ENCODE measurements at places on chromosomes 13 and 19. TPM values are rescaled to one million over a fixed set of nuclear protein-coding genes. Genes with fewer than 3 reads are reported as not detected.

RUVBL2 gene
- 213 TPM for total RNA-seq

SYT3 gene
- total RNA-seq = 0.11 TPM

GNG7 gene
- under 0.01 TPM for total RNA-seq

HRC gene
- total RNA-seq = not detected

PRR12 gene
- total RNA-seq = 2.4 TPM

SKA3 gene
- total RNA-seq = 9.7 TPM

SIGLECL1 gene
- not detected for total RNA-seq

LYPD3 gene
- 0.11 TPM for total RNA-seq

MPND gene
- 5.6 TPM for total RNA-seq

RNF113B gene
- total RNA-seq = not detected

EDDM13 gene
- total RNA-seq = not detected

ZNF486 gene
- 8.7 TPM for total RNA-seq

AXL gene
- total RNA-seq = 278 TPM
